ENCODE measurements at places on chromosomes 1 and 21. TPM values are rescaled to one million over a fixed set of nuclear protein-coding genes. Genes with fewer than 3 reads are reported as not detected.

GRCh38 chr1:154705544-154705943 lies 97.6 kb upstream of the ADAR start:
- DNase-seq, result no peak

- no peak for DNase-seq
Measured at GRCh38 chr1:93616996-93617669, 64.5 kb downstream of the BCAR3 start.

DNA sequence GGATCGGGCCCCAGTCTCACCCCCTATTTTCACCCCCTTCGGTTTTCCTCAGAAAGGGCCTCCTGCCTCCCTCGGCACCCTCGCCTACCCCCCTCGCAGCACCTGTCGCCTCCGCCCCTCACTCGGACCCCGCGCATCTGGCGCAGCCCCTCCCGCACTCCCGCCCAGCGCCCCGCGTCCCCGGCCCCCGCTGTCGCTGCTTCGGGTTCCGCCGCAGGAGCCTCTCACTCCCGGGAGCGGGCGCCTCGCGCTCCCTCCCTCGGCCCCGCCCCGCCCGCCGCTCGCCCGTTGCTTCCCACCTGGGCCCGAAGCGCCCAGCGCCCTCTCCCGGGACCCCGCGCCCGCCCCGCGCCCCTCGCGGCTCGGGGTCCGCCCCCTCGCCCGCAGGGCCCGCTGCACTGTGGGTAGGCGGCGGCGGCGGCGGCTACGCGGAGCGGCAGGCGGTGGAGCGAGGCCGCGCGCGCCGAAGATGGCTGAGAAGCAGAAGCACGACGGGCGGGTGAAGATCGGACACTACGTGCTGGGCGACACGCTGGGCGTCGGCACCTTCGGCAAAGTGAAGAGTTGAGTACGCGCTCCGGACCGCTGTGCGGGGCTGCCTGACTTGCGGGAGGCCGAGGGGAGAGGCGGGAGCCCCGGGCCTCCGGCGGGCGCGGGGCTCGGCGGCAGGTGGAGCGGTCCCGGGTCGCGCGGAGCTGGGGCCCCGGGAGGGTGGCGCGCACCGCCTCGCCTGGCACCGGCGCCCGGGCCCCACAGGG lies at the start of gene PRKAA2:
PRKAA2 (plus strand) TSS at position 396 of the 758 bp plus-strand sequence; CDS start at position 470, 74 bp downstream.
- no peak for DNase-seq

- no peak for DNase-seq
Measured at GRCh38 chr1:67677408-67677807, 7.6 kb upstream of the GADD45A start.

DNA sequence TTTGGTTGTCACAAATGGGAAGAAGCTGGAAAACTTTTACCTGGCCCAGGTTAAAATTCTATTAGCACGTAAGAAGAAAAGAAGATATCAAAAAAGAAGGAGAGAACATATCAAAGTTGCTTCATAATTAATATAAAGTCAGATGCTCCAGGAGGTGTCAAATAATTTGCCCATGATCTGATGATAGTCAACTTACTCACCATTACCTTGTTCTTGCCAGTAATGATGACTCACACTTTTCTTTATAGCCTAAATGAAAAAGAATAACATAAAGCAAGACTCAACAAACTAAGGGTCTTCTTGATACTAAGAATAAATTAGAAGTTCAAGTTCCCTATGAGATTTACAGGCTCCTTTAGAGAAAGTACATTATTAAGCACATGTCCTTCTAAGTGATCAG lies 580.4 kb downstream of the TTLL7 start:
- no peak for DNase-seq

The PROK1 gene
- total RNA-seq, result not detected

DNA sequence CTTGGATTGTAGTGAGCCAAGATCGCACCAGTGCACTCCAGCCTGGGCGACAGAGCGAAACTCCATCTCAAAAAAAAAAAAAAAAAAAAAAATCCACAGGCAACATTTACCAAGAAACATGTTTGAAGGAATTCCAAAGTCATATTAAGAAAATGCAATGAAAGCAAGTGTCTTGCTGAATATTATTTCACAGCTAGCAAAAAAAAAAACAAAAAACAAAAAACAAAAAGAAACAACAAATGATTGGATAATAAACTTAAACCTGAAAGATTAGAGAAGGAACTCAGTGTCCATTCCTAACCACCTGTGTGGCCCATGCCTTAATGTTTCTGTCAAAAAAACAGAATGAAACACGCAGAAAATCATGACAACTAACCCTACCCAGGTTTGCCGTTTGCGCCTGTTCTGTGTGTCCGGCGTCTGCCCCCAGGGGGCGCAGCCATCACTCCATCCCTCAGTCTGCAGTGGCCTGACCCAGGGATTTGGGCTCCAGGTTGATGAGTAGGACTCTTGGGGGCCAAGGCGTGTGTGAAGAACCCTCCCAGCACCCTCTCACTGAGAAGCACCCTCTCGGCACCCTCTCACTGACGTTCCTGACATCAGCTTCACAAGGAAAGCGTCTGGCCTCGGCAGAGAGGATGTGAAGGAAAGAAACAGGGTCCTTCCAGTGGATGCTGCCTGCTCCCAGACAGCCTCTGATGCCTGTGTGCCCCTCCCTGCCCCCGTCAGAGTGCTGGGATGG lies 19.2 kb upstream of the PTTG1IP start:
- DNase-seq, result no peak

GRCh38 chr1:158101455-158101854 lies 79.2 kb upstream of the CD1D start:
- DNase-seq, result no peak

DNA sequence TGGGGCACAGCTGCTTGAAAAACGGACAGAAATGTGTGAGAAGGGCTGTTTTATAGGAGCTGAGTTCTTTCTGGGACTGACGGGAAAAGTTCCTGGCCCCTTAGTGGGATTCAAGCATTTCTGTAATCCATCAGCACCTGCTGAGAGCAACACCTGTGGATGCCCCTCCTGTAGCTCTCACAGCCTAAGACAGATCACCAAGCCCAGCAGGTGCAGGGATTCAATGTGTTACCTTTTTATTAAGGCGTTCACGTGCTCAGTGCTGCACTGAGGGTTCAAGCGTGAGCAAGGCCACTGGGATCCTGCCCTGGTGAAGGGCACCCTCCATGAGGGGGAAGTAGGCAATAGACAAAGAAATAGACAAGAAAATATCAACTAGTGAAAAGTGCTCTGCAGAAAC lies 14.9 kb downstream of the OLFML2B start:
- DNase-seq, result no peak

The COL24A1 gene
- total RNA-seq, result 0.21 TPM

The NHLH2 gene
- total RNA-seq, result 0.38 TPM

The ADCY10 gene
- not detected for total RNA-seq

The GUCA2B gene
- total RNA-seq, result not detected

The DTL gene
- 5.1 TPM for total RNA-seq

The AKT3 gene
- 12.1 TPM for total RNA-seq

The RNU1-3 gene
- under 0.01 TPM for total RNA-seq

DNA sequence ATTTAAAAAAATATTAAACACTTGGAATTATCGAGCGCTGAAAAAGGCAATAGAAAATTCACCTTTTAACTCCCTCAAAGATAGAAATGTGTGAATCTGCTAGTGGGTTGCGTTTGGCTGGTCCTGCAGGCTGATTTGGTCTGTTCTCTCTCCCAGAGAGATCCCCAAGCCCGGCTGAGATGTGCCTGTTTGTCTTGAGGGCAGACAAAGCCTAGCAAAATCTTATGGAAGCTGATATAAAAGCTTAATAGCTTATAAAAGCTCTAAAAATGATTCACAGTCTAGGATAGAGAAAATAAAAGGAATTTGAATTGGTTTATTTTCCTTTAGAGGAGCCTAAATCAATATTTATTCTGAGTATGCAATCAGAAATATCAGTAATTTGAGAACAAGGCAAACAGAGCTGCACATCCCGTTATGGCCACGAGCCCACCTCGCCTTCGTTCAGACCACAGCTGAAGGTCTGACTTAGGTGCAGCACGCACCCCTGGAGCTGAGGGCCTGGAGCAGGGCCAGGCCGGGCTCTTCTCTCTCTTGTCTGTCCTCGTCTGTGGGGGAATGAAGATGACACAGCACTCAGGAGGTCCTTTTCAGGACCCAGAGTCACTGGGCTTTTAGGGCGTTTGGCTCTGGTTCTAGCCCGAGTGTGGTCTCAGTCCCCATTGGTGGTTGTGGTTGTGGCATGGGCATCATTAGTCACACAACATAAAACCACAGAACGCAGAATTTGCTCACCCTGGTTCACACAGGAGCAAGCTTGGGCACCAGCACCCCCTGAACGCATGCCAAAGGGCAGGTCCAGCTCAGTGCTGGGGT lies 18.6 kb downstream of the PDE9A start:
- DNase-seq, result no peak

DNA sequence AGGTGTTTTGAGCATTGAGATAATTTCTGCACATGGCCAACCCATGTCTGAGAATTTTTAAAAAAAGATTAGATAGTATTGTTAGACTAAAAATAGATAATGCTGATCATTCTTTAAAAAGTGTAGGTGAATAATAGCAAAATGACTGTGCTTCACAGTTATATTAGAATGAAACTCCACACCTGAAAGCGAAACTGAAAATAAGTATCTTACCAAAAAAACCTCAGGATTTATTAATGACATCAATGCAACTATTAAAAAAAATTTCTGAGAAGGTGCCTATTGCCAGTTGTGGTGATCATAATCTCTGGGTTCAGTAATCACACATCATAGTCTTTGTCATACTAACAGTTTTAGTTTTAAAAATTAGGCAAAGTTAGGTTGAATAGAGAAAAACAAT lies 36.5 kb downstream of the PLA2G4A start:
- no peak for DNase-seq

The PDE9A gene
- 3.9 TPM for total RNA-seq

DNA sequence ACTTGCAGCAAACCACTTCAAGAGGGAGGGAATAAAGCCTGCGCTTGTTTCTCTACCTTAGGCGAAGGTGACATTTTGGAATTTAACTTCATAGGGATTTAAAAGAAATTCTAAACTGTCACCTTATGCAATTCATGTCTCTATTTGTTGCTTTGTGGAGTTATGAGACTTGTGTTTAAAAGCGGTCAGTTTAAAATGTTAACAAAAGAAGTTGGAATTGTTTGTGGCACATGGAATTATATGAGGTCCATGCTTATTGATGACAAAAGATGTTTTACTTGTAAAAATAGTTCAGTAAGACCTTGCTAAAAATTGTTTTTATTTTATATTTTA lies 15.8 kb downstream of the NR5A2 start:
- DNase-seq, result no peak

GRCh38 chr1:47229031-47229885 lies 2.8 kb downstream of the TAL1 start:
- no peak for DNase-seq

GRCh38 chr1:170146720-170147263 lies 1.0 kb downstream of the NTMT2 start:
- no peak for DNase-seq

The NIPAL3 gene
- total RNA-seq, result 42.0 TPM

The USH2A gene
- not detected for total RNA-seq

DNA sequence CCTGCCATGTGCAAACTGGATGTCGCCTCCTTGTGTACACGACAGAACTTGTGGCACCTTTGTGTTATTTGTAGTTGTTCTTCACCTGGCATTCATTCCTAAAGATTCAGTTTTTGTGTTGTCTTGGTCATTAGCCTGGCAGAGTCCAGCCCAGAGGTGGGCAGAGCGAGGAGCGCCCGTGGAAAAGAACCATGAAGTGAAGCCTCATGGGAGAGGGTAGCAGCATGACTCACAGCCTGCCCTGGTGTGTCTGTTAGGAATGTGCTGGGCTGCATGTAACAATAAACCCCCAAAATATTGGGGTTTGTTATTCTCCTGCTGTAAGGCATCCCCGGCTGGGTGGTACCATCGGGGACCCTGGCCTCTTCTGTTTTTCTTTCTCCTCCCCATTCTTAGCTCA lies 124.9 kb upstream of the TMEM51 start:
- DNase-seq, result no peak

- no peak for DNase-seq
Measured at GRCh38 chr1:102732927-102733326, 375.4 kb downstream of the COL11A1 start.

The CFAP107 gene
- not detected for total RNA-seq

The ADAMTSL4 gene
- 0.46 TPM for total RNA-seq

GRCh38 chr21:37001441-37001840 lies 5.1 kb upstream of the RIPPLY3 start:
- no peak for DNase-seq

The TRIM58 gene
- 5.3 TPM for total RNA-seq

The FALEC gene
- not detected for total RNA-seq

The PAQR6 gene
- total RNA-seq, result 2.5 TPM

DNA sequence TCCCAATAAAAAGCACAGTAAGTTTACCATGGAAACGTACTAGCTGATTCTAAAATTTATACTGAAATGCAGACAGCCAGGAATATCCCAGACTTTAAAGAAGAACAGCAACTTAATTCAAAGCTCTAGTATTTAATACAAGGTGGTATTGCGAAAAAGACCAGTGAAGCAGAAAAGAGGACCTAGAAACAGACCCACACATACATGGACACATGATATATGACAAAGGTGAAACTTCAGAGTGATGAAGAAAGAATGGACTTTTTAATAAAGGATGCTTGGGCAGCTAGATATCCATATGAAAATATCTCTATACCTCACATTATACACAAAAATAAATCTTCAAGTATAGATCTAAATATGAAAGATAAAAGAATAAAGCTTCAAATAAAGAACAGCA lies 62.6 kb downstream of the COP1 start:
- no peak for DNase-seq

DNA sequence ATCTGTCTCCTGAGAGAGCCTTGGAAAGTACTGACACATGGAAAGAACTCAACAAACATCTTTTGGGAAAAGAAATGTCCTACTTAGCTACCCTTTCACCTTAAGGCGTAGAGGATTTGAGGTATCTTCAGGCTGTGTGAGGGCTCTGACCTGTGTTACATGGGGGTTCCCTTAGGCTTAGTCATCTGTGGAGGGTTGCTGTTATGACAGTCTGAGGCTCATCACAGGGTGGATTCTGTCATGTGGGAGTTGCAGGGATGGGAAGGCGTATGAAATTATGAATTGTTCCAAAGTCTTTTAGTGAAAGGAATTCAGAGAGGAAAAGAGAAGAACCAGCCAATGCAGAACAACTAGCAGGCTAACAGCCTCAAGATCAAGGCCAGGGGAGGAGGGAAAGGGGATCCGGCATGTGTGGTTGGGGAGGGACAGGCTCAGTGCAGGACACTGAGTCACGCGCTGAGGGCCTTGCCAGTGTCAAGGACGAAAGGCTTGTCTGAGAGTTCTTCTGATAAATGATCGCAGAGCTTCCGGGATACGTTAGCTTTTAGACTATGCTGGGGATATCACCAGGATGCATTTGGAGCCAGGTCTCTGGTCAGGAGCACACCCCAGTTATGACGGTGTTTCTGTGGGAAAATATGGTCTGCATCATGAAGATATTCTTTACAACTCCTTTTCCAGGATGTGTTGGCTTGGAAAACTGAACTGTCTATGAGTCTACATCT lies 24.6 kb upstream of the PLA2G2C start:
- no peak for DNase-seq

The SNX7 gene
- total RNA-seq, result 23.4 TPM

The LCE1E gene
- not detected for total RNA-seq

DNA sequence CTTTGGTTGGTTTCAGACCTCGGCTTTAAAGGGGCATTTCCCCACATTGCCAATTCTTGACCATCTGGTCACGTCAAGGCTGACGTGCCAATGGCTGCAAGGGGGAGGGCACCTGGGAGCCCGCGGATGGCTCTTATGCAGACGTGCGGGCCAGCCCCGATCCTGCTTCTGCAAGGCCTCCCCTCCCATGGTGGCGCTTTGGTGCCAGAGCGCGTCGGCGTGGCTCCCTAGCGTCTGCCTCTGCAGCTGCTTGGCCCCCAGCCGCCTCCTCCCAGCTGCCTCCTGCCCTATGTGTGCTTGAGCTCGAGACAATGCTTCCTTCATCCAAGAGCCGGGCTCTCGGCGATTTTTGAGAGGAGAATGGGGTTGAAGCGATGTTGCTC lies 29.1 kb downstream of the SKI start:
- DNase-seq, result no peak

GRCh38 chr1:86500714-86501113 lies 32.0 kb downstream of the CLCA1 start:
- no peak for DNase-seq
